A549 treated with AZD2906 at 1 μM for 4 hours (cell line): ENCODE measurements at places on chromosomes 2 and 18. TPM values are rescaled to one million over a fixed set of nuclear protein-coding genes. Genes with fewer than 3 reads are reported as not detected.

Gene ST8SIA3
- not detected in 5 replicates for total RNA-seq

Gene DNAJC5G
- not detected in 5 replicates for total RNA-seq

Gene E2F6
- 22.4 to 26.6 TPM (median 22.9 TPM) in 5 replicates for total RNA-seq

Gene WNT6
- total RNA-seq, result 0.17 to 0.27 TPM (median 0.25 TPM) in 5 replicates

Gene ADCYAP1
- not detected in 5 replicates for total RNA-seq
